Spinal cord (tissue), 10 donors: ENCODE measurements at places on chromosomes 6 and 20. TPM values are rescaled to one million over a fixed set of nuclear protein-coding genes. Genes with fewer than 3 reads are reported as not detected.

Gene NRSN1
- total RNA-seq, result 3.2 TPM

Gene QRSL1
- total RNA-seq, result 17.9 TPM

Gene SLC24A3
- total RNA-seq, result 30.7 TPM

Gene PLA2G7
- 5.4 TPM for total RNA-seq

Gene NOTCH4
- 12.8 TPM for total RNA-seq

Gene TUBB1
- 1.2 TPM for total RNA-seq

Gene LGSN
- 0.40 TPM for total RNA-seq

Gene COL12A1
- total RNA-seq, result 254 TPM

Gene TMEM217
- total RNA-seq, result 1.3 TPM

Gene PDE7B
- 19.7 TPM for total RNA-seq

Gene SALL4
- 2.3 TPM for total RNA-seq

Gene LY6G6F
- total RNA-seq, result 0.30 TPM

Gene MATN4
- total RNA-seq, result 13.0 TPM

Gene ZNF337
- total RNA-seq, result 31.7 TPM

Gene HUS1B
- 0.99 TPM for total RNA-seq

Gene NRN1
- 27.4 TPM for total RNA-seq

Gene BCAS4
- 12.0 TPM for total RNA-seq

Gene GLYATL3
- total RNA-seq, result not detected
